Kidney glomerular epithelial cell (primary cell): ENCODE measurements at places on chromosomes 5 and 9.

GRCh38 chr9:120609636-120610035 is 29.7 kb upstream of the CDK5RAP2 start:
- DNase-seq: no peak

DNA sequence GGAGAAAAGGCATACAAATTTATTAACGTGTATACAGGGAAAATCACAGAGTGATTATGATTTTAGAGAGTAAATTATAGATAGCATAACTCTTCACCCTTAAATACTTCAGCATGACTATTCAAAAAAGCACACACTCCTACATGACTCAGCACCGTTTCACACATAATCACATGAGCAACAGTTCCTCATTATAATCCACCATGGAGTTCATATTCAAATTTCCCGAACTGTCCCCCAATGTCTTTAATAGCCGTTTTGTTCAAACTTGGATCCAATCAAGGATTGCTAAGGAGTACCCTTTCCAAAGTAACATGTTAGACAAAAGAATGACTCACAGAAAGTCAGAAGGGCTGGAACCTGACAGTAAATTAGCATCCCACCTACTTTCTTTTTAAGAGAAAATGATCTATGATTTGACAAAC is 32.1 kb downstream of the RAPGEF1 start:
- peak; percentile 29 for DNase-seq

- DNase-seq: no peak
Measured at GRCh38 chr5:123517476-123517875, 5.5 kb downstream of the CSNK1G3 start.

- peak; percentile 57 for DNase-seq
Measured at GRCh38 chr9:16869131-16869881, 1.2 kb downstream of the BNC2 start.

GRCh38 chr5:149550594-149551226 is 529 bp downstream of the CSNK1A1 start:
- no peak for DNase-seq

DNA sequence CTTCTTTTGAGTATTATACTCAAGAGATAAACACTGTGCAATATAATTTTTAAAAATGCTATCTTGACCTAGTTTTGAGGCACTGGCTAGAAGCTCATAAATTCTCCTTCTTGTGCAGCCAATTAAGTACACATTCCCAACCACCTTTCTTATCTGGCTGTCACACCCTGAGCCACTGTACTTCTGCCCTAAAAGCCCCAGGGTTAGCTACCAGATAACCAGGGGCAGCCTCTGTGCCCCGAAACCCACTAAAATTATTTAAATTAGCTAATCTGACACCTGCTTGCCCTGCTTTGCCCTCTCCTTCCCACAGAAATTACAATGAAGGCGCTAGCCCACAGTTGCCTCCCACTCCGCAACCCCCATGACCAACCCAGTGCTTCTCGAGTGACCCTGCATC is 597.3 kb upstream of the TYRP1 start:
- no peak for DNase-seq

DNA sequence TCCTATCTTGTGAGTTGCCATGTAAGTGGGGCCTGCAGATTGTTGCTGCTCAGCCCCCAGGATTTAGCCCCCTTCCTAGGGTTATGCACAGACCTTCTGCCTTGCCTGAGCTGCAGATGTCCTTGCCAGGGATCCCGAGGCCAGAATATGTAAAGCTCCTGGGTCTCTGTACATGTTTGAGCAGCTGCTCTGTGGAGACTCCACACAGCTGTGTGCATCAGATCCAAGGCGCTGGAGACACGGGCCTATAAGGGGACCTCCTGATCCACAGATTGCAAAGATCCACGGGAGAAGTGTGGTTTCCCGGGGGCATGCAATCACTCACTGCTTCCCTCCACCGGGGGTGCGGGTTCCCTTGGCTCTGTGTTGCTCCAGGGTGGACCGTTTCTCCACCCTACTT is 28.9 kb downstream of the TAF11L14 start:
- DNase-seq: no peak

GRCh38 chr5:116442095-116442534 is 132.5 kb downstream of the SEMA6A start:
- DNase-seq: peak; percentile 60

DNA sequence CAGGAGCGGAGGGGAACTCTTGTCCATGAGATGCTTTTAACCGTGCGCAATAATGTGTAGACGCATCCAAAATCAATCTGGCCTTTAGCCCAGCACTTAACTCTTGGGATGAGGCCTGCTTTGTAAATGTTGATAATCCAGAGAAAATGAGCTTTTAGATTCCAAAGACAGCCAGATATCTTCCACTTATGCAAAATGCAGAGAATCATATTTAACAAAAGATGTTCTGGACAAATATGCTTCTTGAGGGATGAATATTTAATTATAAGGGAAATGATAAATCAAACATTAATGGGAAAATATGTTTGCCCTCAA is 5.6 kb downstream of the S1PR3 start:
- no peak for DNase-seq

- DNase-seq: no peak
Measured at GRCh38 chr5:6584101-6584645, 48.7 kb downstream of the NSUN2 start.

DNA sequence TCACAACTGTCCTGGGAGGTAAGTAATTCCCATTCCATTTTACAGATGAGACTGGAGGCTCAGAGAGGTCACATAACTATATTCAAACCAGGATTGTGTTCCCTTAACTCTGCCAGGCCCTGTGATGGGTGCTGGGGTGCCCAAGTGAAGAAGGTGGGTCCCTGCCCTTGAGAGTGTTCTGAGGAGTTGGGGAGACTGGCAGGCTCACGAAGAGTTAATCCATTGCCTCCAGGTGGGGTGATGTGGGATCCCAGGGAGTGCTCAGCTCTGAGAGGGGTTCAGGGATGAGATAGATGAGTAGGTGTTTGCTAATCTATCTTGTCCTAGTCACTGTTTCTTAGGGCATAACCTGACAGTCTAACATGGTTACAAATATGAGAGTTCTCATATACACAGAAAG is 36.7 kb downstream of the GSN start:
- no peak for DNase-seq

- no peak for DNase-seq
Measured at GRCh38 chr9:109238655-109239054, 71.6 kb upstream of the FRRS1L start.

DNA sequence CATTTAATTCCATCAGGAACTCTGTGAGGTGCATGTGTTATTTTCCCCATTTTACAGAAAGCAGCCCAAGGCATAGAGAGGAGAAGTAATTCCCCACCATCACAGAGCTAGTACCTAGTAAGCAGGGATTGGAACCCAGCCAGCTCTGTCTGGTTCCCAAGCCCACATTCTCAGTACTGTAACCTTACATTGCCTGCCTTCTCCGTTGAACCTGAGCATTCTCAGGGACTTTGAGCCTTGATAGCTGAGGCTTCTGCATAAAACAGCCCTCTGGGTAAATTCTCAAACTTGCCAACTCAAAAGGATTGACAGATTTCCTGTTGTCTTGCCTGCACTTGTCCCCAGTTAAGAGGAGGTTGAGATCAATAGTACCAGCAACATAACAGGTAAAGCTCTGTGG is 9.2 kb upstream of the GLE1 start:
- DNase-seq: no peak

DNA sequence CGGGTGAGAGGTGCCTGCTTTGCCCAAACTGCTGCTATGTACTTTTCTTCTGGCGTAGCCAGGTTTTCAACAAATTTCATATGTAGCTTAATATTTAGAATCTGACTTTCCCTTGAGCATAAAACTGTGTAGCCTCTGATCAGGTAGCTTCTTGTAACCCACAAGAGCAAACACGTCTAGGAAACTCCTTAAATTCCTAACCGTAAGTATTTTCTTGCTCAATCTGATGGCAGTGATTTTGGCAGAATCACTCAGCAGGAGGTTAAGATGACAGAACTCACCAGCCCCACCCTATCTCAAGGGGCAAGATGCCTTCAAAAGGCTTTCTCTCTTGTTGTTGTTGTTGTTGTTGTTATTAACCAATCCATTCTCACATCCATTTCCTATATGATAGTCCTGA is 20.8 kb downstream of the CKMT2 start:
- no peak for DNase-seq

GRCh38 chr9:124595743-124596142 is 88.5 kb upstream of the NR5A1 start:
- no peak for DNase-seq
